ENCODE measurements at places on chromosomes 5 and 9.

DNA sequence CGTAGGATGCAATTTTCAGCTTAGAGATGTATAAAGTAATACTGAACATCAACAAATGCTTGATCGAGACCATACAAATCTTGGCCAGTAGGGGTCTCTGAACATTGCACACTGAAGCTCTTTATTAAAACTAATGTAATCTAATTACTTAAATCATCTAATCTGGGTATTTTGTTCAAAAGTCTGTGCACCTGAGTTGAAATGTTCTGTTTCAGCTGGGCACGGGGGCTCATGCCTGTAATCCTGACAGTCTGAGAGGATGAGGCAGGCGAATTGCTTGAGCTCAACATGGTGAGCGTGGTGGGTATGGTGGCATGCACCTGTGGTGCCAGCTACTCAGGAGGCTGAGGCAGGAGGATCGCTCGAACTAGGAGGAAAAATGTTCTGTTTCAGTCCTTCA is 41.0 kb downstream of the ESM1 start:
- peak; percentile 24 for DNase-seq

GRCh38 chr5:82265047-82265446 is 13.1 kb downstream of the RPS23 start:
- peak; percentile 9 for DNase-seq

DNA sequence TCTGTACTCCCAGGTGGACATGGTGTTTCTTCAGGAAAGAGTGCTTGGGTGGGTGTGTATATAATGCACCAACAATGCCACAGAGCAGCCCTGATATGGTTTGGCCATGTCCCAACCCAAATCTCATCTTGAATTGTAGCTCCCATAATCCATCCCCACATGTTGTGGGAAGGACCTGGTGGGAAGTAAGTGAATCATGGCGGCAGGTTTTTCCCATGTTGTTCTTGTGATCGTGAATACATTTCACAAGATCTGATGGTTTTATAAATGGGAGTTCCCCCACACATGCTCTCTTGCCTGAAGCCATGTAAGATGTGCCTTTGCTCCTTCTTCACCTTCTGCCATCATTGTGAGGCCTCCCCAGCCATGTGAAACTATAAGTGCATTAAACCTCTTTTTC is 158.5 kb downstream of the NR3C1 start:
- DNase-seq, result no peak

GRCh38 chr9:137234758-137235423 is 4.2 kb downstream of the SLC34A3 start:
- no peak for DNase-seq

DNA sequence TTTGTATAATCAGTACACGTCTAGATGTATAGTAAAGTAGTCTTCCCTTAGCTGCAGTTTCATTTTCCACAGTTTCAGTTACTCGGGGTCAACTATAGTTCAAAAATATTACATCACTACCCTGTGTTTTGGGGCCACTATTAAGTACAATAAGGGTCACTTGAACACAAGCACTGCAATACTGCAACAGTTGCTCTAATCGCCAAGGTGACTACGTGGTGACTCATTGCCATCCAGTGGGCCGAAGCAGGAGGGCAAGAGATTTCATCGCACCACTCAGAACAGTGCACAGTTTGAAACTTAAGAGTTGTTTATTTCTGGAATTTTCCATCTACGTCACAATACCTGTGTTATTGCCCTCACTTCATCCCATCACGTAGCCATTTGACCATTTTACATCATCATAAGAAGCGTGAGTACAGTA is at the start of gene ARL14EPL:
ARL14EPL (plus strand) TSS at position 379 of the 424 bp plus-strand sequence. CDS start 18,994 bp downstream, outside the sequence.
- DNase-seq, result peak; percentile 28

DNA sequence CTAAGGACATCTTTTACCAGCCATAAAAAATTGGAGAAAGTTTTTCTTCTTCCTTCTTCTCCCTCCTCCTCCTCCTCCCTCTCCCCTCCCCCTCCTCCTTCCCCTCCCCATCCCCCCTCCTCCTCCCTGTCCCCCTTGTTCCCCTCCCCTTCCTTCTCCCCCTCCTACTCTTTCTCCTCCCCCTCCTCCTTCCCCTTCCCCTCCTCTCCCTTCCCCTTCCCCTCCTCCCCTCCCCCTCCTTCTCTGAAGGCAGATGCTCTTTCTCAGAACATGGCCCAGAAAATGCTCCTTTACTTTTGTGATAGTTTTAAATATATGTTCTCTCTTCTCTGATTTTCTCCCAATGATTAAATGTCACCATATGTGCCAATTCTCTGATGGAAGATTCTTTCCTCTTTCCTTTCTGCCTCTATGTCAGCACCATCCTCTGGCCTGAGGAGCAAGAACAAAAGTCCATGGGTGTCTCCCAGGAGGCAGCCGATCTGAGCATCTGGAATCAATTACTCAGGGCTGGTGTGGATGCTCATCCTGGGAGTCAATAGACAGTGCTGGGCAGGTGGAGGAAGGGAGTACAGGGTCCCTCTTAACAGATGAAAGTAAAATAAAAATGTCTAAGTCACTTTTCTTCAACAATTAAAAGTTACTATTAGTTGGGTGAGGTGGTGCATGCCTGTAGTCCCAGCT is 63.0 kb upstream of the GNA14 start:
- no peak for DNase-seq

DNA sequence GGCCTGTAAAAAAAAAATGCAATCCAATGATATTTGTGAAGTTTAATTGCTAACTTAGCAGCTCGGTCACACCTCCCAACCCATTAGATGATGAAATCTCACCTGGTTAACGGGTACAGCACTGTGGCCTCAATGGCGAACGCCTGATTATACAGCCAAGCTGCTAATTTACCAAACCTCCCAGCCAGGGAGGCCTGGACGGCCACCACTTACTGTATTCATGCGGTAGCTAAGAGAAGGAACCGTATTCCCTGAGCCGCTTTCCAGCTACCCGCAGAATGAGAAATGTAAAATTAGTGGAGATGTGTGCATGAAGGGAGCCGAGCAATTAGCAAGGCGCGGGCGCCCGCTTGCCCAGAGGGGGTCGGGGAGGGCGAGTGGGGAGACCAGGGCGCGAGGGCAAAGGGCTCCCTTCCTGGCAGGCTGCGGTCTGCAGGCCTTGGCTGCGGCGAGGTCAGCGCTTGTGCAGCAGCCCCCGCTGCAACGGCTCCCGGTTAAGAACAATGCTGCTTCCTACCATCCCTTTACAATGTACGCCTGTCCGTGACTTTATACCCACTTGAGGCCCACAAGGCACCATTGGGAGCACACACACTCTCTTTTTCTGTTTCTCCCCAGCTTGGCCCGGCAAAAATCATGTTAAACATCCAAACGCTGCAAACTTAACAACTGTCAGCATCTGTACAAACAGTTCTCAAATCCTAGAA is 70.4 kb upstream of the TBCA start:
- peak; percentile 58 for DNase-seq

DNA sequence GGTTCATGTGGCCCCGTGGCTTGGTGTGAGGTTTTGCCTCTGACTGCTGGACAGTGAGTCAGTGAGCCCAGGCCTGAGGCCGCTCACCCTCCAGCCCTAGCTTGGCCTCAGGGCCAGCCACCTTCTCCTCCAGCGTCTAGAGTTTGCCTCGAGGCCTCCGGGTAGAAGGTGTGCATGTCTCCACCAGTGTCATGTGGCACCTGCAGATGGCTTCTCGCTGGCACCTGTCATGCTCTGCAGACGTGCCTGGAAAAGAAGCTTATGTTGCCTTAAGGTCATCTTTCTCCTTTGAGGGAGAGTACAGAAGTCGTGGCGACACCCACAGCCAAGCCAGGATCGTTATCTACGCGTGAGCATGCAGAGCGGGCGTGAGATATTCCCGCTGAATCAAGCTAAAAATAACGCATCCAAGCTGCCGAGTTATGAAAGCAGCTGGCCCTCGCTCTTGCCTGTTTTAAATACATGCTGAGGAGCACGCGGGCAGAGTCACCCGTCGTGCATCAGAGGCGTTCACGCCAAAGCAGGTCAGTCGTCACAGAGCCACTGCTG is 79.7 kb upstream of the FCN2 start:
- DNase-seq, result peak; percentile 53

DNA sequence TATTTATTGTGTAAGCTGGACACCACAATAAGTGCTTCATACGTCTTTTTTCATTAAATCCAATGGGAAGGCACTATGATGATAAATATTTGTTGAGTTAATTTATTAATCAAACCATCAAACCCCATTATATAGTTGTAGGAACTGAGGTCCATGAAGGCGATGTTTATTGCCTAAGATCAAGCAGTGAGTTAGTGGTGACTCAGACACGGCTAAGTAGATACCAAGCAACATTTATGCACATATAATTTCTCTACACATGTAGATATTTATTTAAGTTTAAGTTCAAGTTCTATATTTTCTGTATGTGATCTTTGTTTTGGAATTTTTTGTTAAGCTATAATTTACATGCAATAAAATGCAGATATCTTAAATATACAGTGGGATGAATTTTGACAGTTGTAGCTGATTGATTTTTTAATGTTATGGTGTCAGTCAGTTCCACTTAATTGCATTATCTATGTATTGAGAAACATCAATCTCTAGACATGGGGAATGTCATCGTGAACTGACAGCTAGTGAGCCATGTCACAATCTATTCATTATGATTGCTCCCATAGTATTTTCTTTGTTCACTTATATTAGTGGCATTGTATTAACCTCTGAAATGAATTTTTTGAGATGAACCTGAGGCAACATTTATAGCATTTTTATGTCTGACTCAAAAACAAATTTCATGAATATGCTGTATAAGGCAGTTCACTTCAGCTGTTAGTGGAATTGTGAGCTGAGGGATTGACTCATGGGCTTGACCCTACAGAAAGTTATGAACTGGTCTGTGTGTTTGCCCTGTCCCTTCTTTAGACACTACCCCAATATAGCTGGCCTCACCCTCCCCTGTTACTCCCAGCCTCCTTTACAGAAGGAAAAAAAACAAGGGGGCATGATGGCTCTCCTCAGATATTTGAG is 11.9 kb upstream of the GARNL3 start:
- DNase-seq, result no peak

DNA sequence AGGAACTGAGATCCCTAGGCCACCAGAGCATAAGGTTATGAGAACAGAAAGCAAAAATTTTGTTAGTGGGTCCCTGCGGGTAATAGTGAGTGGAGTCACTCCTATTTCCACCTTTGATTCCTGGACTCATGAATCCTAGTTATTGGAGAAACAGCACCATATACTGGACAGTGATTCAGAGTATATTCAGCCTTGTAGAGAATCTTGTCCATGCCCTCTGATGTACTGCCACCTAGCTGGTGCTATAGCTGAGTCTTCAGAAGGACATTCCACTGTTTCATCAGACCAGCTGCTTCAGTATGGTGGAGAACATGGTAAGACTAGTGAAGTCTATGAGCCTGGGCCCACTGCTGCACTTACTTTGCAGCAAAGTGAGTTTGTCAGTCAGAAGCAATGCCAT is 25.0 kb upstream of the ITGA2 start:
- DNase-seq, result no peak

- DNase-seq, result no peak
Observed at GRCh38 chr9:93592643-93593021, 16.2 kb downstream of the PHF2 start.

GRCh38 chr9:37729499-37729898 is 24.1 kb upstream of the TRMT10B start:
- DNase-seq, result no peak

DNA sequence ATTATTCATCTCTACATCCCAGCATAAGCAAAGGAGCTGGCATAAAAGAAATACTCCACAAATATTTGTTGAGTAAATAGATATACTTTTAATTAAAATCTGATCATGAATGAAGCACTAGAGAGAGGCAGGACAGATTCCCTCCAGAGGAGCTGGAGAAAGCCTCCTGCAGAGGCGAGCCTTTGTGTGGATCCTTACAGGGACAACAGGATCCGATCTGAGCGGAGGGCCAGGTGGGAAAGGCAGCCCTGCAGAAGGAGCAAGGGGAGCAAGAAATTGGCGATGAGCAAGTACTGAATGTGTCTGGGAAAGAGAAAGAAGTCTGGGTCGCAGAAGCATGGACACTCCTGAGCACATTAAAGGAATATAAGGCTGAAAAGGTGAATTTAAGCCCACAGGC is 69.4 kb downstream of the EBF1 start:
- DNase-seq, result no peak

DNA sequence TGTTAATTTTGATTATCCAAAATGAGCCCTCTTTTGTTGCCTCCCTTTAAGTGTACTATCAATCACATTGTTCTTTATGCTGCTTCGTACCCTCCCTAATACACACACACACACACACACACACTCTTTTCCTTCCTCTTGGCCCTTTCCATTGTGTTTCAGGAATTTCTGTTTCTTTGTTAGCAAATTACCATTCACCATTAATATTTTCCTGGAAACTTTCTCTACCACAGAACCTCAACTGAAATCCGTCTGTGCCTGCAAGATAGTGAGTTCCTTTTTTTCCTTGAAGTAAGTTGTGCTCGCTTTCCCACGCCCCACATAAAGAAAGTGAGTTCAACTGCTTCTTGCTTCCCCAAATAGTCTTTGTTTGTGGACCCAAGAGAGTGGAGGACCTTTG is 61.8 kb downstream of the SMIM15 start:
- no peak for DNase-seq

GRCh38 chr5:73780302-73781080 is 154.5 kb downstream of the ARHGEF28 start:
- DNase-seq, result no peak

DNA sequence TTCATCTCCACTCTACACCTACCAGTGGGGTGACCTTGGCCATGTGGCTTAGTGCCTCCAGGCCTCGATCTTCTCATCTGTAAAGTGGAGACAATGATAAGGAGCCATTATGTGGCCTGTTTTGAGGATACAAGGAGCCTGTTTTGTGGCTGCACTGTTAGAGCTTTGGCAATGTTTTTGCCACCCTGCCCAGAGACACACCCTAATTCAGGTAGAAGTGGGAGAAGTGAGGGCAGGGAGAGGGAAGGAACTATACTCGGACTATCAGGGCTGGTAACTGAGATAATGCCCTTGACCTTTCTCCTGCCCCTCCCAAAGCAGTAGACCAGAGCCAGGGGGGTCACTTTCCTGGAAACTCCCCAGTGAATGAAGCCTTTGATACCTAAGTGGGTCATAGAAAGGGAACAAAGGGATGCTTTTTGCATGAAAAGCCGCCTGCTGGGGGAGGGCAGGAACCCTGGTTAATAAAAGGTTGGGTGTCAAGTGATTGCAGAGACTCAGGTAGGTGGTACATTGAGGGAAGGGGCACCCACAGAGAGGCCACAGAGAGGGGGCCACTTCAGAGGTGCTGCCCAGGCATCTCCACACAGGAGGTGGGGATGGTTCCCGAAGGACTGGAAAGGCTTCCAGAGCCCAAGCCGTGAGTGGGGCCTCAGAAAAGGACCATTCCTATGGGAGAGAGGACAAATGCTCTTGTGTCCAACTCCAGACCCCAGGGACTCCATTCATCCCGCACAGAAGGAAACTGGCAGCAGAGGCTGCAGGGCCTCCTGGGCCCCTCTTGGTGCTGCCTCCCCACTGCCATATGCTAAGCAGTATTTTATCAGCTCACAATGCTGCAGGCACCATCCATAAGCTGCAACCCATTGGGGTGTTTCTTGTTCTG is 42.3 kb upstream of the VDAC1 start:
- DNase-seq, result peak; percentile 50

DNA sequence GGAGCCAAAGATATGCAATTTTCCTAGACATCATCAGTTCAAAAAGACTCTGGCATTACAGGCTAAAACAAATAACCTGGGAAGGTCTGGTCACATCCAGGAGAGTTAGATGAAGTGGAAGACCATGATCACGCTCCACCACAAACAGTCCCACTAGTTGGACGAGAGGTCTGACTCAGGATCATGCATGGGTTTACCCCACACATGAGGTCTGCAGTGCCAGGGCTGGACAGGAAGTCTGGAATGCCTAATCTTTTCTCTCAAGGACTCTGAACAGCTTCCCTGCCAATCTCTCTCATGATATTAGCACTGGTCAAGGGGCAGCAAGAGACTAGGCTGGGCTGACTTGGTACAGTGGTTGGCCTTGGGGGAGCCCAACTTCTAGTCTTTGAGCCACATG is 7.1 kb downstream of the PRUNE2 start:
- DNase-seq, result no peak
